Stimulated activated CD8-positive, alpha-beta memory T cell treated with anti-CD3 and anti-CD28 coated beads, Interleukin-7, amount 100 ng/mL, for 1 hour (primary cell): ENCODE measurements at places on chromosomes 11 and 22.

DNA sequence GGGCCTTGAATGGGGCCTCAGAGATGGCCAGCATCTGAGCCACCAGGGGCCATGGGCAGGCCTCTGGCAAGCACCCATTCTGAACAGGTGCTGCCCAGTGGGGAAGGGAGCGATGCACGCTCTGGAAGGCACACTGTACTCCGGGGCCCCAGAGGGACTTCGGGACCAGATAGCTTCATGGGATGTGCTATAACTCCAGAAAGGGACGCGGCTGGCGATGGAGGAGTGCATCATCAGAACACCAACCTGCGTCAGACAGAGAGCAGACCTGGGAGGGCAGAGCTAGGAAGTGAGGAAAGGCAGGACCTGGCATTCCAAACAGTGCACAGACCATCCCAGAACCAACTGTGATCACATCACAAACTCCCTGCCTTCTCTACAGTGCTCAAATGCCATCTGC, 16.8 kb downstream of the DGCR2 start:
- DNase-seq = no peak

- no peak for DNase-seq
These were observed 145.7 kb downstream of the ARHGAP42 start for GRCh38 chr11:100832829-100833228.

- DNase-seq = no peak
These were observed 78.9 kb upstream of the FIBIN start for GRCh38 chr11:26914968-26915367.

GRCh38 chr11:67605231-67606011, 1.3 kb upstream of the NDUFV1 start:
- no peak for DNase-seq

- no peak for DNase-seq
These were observed 9.9 kb upstream of the SEC14L3 start for GRCh38 chr22:30481711-30482110.

- no peak for DNase-seq
These were observed 55.9 kb upstream of the CCDC188 start for GRCh38 chr22:20206709-20207215.

DNA sequence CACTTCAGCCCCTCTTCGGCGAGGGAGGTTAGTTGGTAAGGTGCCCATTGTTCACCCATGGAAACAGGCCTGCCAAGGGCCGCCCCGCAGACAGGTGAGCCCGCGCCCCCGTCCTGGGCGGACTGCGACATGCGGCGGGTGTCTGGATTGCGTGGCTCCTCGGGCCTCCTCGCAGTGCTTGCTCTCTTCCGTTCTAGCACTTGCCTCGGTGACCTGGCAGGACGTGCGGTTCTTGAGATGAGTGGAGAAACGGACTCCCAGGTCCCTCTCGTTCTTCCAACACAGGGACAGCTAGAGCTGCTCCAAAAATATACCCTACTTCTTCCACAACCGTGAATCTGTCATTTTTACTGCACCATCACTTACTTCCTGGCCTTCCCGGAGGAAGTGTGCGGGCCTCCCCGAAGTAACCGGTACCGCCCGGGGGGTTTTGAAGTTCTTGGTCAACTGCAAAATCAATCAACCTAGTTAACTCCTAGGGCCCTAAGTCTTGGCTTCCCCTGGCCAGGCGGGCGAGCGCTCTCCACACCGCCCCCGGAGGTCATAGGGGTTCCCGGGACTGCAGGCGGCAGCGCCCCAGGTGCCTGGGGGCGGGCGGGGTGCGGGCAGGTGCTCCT, 745 bp upstream of the ZBTB44 start:
- peak; percentile 22 for DNase-seq

DNA sequence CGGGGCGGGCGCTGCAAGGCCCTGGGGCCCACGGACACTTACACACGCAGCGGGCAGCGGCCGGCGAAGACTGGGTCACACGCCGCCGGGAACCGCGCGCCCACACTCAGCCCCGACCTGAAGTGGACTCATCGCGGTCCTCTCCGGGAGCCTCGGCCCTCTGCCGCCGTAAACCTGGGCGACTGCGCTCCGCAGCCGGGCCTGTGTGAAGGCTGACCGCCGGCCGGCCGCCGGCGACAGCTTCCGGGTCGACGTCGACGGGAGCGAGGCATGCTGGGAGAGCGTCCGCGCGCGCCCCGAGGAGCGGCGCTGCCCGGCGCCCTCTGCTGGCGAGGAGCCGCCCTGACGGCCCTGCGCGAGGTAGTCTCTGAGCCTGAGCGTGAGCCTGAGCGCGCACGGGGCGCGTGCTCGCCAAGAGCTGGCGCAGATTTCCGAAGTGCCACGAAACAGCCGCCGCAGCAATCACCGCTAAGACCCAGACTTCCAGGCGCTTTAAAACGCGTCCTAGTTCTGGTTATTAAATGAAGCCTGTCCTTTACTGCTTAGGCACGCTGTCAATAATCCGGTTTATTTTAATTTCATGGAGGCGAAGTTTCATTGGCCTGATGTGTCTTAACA, at the start of gene SNX19:
Gene SNX19, minus strand, starts transcription at position 242 of the 618 bp plus-strand sequence. CDS start 540 bp downstream, outside the sequence.
- peak; percentile 76 for DNase-seq
